Activated CD4-positive, alpha-beta T cell treated with anti-CD3 and anti-CD28 coated beads, Interleukin-2, Interleukin-6, amounts not matched to agents 100 ng/mL and 50 ng/mL, durations not matched to agents 16 hours and 8 hours (primary cell): ENCODE measurements at places on chromosomes 7 and 10.

DNA sequence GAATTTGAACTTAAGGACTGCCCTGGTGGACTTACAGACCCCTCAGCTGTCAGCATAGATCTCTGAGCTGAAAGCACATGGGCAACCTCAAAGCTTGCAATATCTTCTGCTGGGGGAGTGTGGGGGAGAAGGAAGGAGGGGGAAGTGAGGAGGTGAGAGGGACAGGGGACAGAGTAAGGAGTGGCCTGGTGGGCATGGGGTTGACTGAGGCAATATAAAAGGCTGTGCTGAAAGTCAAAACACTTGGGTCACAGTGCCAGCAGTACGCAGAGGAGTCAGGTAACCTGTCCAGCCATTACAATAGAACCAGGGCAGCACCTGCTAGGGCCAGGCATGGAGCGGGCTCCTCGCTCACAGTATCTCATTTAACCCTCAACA, 43.2 kb downstream of the PPP1R3C start:
- DNase-seq, result no peak

DNA sequence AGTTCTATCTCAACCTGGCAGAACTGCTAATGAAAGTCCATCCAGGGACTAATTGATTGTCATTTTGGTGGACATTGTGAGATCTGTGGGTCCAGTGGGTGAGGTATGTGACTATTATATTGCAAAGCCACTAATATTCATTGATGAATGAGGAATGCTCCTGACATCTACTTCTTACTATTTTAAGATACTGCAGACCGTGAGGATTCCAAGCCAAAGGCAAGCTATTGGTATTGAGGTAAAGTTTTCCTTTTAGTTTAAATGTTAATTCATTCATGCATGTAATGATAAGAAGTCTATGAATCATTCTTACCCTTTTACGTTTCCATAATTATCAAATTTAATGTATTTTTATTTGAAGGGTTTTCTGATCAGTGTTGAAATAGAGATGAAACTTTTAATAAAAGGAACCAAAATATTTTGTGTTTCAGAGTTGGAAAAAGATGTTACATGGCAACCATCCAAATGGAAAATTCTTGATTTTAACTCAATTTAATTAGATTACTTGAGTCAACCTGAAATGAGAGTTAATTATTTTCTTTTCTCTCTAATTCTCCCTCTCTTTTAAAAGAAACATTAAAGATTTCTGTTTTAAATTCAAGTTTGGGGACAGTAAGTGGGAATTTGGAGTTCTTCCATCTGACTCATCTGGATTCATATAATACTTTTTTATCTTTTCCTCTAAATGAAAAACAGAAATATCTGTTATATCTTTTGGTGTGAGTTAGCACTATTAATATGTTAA, 39.6 kb downstream of the NUP205 start:
- no peak for DNase-seq

DNA sequence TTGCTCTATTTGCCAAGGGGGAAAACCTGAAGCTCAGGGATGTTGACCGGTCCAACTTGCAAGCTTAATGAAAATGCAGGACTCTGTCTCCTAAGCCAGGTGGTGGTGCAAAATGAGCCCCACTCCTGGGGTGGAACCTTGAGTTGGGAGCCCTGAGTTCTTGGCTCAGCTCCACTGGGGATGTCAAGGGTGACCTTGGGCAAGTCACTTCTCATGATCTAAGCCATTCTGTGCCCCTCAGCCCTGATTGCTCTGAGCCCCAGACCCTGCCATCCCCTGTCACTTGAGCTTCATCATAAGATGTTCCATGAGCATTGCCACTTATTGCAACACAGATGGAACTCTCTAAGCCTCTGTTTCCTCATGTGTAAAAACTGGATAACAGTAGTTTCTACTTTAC, 33.9 kb downstream of the MYL10 start:
- DNase-seq, result no peak

DNA sequence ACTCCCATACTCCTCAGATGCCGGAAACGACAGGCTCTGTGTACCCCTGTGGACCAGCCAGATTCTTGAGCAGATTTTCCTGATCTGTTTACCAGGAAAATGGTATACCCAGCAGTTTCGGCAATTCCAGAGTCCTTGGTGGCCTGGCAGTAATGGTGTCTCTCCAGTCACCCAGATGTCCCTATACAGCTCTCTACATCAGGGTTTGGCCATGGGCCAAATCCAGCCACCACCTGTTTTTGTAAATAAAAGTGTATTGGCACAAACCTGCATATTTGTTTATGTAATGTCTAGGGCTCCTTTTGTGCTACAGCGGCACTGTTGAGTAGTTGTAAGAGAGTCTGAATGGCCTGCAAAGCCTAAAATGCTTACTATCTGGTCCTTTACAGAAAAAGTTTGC, 491.3 kb downstream of the RPS24 start:
- no peak for DNase-seq

DNA sequence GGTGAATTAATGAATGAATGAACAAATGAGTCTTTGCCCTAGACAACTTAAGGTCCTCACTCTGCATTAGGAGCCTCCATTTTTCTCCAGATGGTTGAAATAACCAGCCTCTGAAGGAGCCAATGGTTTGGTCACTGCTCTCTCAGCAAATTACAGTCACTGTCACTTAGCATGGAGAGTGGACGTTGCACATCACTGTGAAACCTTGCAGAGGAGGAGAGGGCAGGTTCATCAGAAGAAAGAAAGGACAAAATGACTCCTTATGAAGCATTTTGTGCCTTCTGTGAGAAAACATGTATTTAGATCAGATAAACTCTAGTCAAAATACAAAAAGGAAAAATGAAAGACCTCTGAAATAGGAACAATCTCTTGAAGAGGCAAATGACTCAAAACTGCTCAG, 6.6 kb upstream of the ATP6V0A4 start:
- no peak for DNase-seq

- DNase-seq, result no peak
These were observed 93.8 kb upstream of the CNTNAP2 start for GRCh38 chr7:146022776-146023175.

GRCh38 chr10:49387071-49387470, 8.8 kb downstream of the DRGX start:
- DNase-seq, result no peak
